ENCODE measurements at places on chromosomes 6 and 20.

DNA sequence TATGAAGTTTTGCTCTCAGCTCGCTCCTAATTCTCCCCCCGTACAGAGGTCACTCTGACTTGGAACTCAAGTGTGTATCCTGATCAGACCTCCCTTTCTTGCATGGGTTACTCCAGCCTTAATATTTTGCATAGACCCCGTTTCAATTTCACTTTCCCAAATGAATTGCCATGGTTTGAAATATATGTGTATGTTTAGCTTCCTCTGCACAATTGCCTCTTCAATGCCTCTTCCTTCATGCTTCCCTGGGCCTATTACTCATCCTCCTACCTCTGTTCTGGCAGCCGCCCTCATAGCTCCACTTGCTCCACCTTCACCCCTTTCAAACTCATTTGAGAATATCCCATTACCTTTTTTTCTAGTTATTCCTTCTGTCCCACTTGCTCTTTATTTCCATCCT lies 90.0 kb upstream of the SAMD5 start:
- no peak for DNase-seq

DNA sequence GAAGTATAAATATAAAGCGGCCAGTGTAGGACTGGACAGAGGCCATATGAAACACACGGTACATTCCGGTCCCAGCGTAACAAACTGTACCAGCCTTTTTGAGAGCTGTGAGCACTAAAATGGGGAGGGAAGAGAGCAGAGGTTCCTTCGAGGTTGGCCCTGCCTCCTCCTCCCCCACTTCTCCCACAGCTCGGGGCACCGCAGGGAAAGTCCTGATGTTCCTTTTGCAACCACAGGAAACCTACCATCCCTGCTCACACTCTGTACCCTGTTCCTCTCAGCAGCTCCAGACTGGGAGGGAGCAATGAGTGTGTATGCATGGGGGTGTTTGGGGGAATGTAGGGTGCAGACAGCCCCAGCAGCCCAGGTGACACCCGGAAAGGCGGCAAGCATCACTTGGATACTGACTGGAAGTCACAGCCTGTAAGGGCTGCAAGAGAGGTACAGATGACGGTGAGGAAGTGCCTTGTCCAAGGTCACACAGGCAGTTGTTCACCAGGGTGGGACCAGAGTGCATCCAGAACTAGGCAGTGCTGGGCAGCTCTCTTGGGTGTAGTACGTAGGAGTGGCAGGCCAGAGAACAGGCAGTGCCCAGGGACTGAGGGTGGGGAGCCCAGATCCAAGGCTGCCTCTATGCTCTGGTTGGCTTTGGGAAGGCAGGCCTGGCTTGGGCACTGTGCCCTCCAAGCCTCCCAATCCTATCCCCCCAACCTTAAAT lies 11.0 kb upstream of the ARMC12 start:
- no peak for DNase-seq

- no peak for DNase-seq
Measured at GRCh38 chr6:144413418-144413817, 128.3 kb downstream of the UTRN start.

GRCh38 chr6:112348334-112348874 lies 1.3 kb downstream of the RFPL4B start:
- DNase-seq = no peak

- DNase-seq = no peak
Measured at GRCh38 chr6:162371121-162371520, 356.4 kb downstream of the PRKN start.
